ENCODE measurements at places on chromosomes 1 and 21. TPM values are rescaled to one million over a fixed set of nuclear protein-coding genes. Genes with fewer than 3 reads are reported as not detected.

DNA sequence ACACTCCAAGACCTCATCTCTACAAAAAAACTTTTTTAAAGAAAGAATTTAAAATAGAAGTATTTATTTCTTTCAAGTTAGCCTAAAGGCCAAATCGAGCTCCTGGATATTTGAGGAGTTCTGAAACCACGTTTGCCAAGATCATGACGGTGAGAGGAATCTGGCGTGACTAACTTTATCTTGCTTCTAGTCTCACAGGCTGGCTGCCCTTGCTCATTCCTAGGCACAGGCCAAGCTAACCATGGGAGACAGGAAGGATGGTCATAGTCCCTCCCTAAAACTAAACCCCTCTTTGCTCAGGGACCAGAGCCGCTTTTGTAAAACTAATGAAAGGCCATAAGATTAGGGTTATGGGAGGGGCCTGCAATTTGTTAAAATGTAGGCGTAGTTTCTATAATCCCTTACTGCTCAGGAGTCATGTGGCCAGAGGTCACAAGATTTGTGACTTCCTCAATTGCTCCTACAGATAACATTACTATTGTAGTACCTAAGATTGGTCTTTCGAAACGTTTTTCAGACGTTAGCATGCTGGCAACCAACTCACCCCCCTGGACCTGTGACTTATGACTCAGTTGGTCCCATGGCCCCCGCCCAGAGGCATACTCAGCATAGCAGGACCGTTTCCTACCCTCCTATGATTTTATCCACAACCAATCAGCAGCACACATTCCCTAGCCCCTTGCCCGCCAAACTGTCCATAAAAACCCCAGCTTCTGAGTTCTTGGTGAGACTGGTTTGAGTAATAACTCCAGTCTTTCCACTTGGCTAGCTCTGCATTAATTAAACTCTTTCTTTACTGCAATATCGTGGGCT lies 425.0 kb downstream of the SMYD3 start:
- H3K27ac ChIP-seq: no peak overlapping the region
- no peaks in the 10 kb centered on the region for H3K4me1 ChIP-seq
- H3K27me3 ChIP-seq: no peaks in the 10 kb centered on the region
- H3K4me3 ChIP-seq: no peak overlapping the region
- no peak for DNase-seq
- 0 out of 2 replicates have a peak, but pooled peaks cover 2% of the 10 kb centered on the region for H3K36me3 ChIP-seq

DNA sequence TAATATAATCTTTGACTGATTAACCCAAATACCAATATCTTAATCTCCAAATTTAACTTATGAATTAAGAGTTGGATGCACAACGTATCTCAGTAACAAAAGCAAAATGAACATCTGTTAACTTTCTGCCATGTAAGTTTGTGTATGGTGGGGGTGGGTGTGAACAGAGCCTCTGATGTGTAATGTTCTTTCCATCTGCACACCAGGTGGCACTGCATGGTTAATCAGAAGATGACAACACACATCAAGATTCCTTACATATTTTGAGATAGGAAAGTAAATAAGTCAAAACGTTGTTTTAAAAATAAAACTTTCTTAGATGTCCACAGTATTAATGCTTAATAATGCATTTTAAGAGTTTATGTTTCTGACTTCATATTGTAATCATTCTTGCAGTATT lies 251.9 kb downstream of the DPYD start:
- H3K4me3 ChIP-seq: no peak overlapping the region
- H3K27ac ChIP-seq: no peak overlapping the region
- H3K36me3 ChIP-seq: no peaks in the 10 kb centered on the region
- H3K27me3 ChIP-seq: no peaks in the 10 kb centered on the region
- no peaks in the 10 kb centered on the region for H3K4me1 ChIP-seq

GRCh38 chr1:111127923-111128643 lies 11.8 kb downstream of the DRAM2 start:
- no peaks in the 10 kb centered on the region for H3K4me1 ChIP-seq
- no peak overlapping the region for H3K27ac ChIP-seq
- no peak for DNase-seq
- no peak overlapping the region for H3K4me3 ChIP-seq
- H3K36me3 ChIP-seq: peaks cover 13% of the 10 kb centered on the region

DNA sequence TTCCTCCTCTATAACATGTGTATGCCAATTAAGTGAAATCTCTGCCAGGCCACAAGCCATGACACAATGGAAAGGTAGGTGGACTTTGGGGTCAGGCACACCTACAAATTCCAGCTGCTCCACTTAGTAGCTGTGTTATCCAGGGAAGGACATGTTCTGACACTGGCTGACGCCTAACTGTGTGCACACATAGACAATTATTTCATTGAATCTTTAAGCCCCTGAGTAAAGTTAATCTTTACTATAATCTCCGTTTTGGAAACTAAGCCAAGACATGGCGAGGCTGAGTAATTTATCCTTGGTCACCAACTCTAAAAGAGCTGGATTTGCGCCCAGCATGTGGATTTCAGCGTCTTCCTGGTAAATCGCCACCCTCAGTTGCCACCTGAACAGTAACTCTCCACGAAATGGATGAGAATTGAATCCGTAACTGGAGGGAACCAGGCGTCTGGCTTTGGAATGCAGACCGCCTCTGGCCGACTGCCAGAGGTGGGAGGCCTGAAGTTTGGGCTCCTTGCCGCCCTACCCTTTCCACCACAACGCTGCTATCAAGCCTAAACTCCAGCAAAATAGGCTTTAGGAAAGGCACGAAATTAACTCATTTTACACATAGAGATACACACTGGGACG lies 888 bp upstream of the SNRPE start:
- peaks cover 8% of the 10 kb centered on the region for H3K4me1 ChIP-seq
- peaks cover 9% of the 10 kb centered on the region for H3K36me3 ChIP-seq
- H3K27me3 ChIP-seq: no peaks in the 10 kb centered on the region
- DNase-seq: peak; percentile 10

GRCh38 chr1:5142389-5142788 lies 488.0 kb downstream of the AJAP1 start:
- no peak overlapping the region for H3K4me3 ChIP-seq
- no peaks in the 10 kb centered on the region for H3K4me1 ChIP-seq
- H3K36me3 ChIP-seq: no peaks in the 10 kb centered on the region
- no peak overlapping the region for H3K27ac ChIP-seq
- no peak for DNase-seq

DNA sequence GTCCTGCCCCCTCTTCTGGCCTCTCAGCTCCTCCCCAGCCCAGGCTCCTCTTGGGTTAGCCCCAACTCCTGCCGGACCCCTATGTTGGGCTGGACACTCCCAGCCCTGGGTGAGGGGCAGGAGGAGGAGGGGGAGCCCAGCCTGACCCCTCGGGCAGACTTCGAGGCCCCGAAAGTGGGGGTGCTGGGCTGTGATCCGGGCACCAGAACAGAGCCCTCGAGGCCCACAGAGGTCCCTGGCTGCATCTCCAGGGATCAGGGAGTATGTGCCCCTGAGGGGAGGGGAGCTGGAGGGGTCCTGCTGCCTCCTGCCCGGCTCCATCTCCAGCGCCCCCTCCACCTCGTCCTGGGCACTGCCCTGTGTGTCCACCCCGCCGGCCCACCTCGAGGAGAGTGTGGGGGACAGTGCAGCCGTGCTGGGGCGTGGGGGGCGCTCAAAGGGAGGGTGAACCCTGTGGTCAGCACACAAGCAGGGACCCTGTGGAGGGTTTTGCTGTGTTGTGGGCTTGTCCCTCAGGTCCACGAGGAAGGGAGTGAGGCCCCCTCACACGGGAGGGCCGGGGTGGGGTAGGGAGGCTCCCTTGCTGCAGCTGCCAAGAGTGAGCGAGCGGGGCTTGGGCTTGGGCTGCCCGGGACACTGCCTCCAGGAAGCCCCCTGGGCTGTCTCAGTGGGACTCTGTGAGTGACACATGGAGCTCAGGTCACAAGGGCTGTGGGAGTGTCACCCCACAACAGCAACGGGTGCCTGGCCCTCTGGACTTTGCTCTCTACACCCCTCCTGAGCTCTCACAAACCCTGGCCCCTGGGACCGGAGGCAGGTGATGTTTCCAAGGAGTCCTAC lies 54.4 kb downstream of the COL18A1 start:
- DNase-seq: no peak
- peaks cover 15% of the 10 kb centered on the region for H3K36me3 ChIP-seq
- H3K27ac ChIP-seq: peak overlapping the region; percentile 83
- no peaks in the 10 kb centered on the region for H3K27me3 ChIP-seq

GRCh38 chr1:11984576-11984975 lies 4.3 kb downstream of the MFN2 start:
- no peaks in the 10 kb centered on the region for H3K27me3 ChIP-seq
- H3K36me3 ChIP-seq: peaks cover 37% of the 10 kb centered on the region
- H3K4me1 ChIP-seq: peaks cover 3% of the 10 kb centered on the region
- H3K27ac ChIP-seq: no peak overlapping the region
- DNase-seq: no peak

DNA sequence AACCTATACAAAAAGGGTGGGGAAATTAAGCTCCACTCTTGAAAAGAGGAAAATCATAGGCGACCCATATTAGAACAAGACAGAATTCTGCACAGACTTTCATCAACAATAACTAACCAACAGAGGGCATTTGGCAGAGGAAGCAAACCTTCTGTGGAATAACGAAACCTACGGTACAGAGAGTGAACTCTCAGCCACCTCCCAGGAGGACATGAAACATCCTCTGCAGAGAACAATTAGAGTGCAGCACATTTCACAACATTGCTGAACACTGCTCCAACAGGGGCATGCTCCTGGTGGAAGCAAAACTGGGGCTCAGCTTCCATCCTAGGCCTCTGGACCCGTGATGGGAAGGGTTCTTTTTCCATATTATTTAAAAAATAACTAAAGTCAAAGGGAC lies 110.9 kb downstream of the KCNJ15 start:
- no peaks in the 10 kb centered on the region for H3K36me3 ChIP-seq
- H3K27ac ChIP-seq: no peak overlapping the region
- H3K4me3 ChIP-seq: no peak overlapping the region
- DNase-seq: no peak

DNA sequence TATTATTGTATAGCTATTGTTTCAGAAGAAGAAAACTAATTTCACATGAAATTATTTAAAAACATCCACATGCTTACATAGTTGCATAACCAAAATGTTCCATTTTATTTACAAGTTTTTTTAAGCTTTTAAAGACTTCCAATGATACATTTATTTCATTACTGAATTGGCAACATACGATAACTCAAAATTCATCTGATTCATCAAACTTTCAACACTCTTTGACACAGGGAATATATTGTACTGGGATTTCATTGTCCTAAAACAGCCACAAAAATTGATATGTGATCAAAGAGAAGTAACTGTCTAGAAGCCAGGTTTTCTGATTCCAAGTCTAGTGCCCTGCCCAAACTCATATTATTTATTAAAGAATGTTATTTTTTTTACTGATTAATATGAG lies 131.4 kb upstream of the USP24 start:
- no peak for DNase-seq
- H3K27ac ChIP-seq: no peak overlapping the region
- H3K27me3 ChIP-seq: no peaks in the 10 kb centered on the region
- no peaks in the 10 kb centered on the region for H3K4me1 ChIP-seq
- no peak overlapping the region for H3K4me3 ChIP-seq
- no peaks in the 10 kb centered on the region for H3K36me3 ChIP-seq

DNA sequence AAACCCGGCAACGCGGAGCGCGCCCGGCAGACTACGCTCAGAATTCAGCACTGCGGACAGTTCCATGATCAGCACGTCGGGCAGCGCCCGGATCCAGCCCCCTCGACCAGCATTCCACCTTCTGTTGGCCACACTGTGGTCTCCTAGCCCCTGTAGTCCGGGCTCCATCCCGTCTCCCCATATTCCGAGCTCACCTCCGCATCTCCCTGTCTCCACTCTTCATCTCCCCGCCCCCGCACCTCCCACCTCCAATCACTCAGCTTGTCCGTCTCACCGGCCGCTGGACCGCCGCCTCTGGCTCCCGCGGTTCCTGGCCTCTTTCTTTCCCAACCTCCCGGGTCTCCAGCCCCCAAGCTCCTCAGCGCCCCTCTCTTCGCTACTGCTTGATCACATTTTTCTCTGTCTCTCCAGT lies 500 bp downstream of the EPHA10 start:
- H3K4me1 ChIP-seq: no peaks in the 10 kb centered on the region
- no peak overlapping the region for H3K4me3 ChIP-seq
- no peaks in the 10 kb centered on the region for H3K36me3 ChIP-seq
- DNase-seq: peak; percentile 37
- no peak overlapping the region for H3K27ac ChIP-seq
- peaks cover 44% of the 10 kb centered on the region for H3K27me3 ChIP-seq

DNA sequence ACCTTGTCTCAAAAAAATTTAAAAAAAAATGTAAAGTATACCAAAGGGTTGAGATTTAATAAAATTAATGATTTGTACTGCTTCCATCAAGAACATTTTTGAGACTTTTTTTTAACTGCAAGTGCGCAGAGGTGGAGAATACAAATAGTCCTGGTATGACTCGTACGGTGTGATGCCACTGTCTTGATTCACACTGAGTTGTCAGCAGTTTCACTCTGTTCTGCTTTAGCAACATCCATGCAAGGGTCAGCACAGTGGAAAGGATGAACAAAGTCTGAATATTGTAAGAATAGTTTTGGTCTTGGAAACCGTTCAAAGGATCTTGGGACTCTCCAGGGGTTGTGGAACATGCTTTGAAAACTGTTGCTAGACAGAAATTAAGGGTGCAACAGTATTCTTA lies 40.2 kb downstream of the EXO1 start:
- no peaks in the 10 kb centered on the region for H3K4me1 ChIP-seq
- H3K27me3 ChIP-seq: no peaks in the 10 kb centered on the region
- peaks cover under 1% of the 10 kb centered on the region for H3K36me3 ChIP-seq
- peak; percentile 88 for DNase-seq

DNA sequence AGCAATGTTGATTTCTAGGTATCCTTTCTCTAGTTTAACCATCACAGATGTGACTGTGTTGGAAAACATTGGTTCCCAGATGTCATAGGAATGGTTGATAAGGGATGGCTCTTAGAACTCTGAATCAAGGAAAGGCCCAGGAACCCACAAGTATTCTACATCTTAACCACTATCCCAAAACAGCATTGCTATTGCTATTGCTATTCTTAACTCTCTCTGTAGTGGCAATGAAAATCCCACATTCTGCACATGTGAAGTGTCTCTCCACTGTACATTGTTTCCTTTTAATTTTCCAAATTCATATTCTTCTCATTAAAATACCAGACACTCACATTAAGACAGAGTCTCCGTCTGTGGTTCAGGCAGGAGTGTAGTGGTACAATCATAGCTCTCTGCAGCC lies 420.4 kb upstream of the RUNX1 start:
- H3K27ac ChIP-seq: no peak overlapping the region
- H3K27me3 ChIP-seq: no peaks in the 10 kb centered on the region
- H3K4me1 ChIP-seq: peaks cover 7% of the 10 kb centered on the region

GRCh38 chr1:20735581-20736111 lies 3.1 kb upstream of the SH2D5 start:
- H3K27ac ChIP-seq: no peak overlapping the region
- peak; percentile 25 for DNase-seq
- peaks cover 25% of the 10 kb centered on the region for H3K4me1 ChIP-seq
- H3K4me3 ChIP-seq: no peak overlapping the region
- peaks cover 10% of the 10 kb centered on the region for H3K36me3 ChIP-seq
- no peaks in the 10 kb centered on the region for H3K27me3 ChIP-seq

DNA sequence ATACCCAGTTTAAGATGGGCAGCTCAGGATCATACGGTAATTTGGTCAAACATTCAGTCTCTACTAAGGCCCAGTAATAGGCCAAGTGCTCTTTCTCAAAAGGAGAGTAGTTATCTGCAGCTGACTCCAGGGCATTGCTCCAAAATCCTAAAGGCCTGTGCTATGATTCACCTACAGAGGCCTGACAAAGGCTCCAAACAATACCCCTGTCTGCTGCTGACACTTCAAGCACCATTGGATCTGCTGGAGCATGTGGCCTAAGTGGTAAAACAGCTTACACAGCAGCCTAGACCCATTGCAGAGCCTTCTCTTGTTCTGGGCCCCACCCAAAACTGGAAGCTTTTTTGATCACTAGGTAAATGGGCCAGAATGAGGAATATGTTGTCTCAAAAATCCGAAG lies 22.8 kb downstream of the SLAMF7 start:
- no peaks in the 10 kb centered on the region for H3K4me1 ChIP-seq
- H3K27ac ChIP-seq: no peak overlapping the region
- no peaks in the 10 kb centered on the region for H3K27me3 ChIP-seq

Gene RBP7
- not detected for total RNA-seq
